ENCODE measurements at places on chromosomes 13 and 19.

- DNase-seq: peak; percentile 11
Measured at GRCh38 chr19:45716359-45717130, 14.2 kb downstream of the FBXO46 start.

DNA sequence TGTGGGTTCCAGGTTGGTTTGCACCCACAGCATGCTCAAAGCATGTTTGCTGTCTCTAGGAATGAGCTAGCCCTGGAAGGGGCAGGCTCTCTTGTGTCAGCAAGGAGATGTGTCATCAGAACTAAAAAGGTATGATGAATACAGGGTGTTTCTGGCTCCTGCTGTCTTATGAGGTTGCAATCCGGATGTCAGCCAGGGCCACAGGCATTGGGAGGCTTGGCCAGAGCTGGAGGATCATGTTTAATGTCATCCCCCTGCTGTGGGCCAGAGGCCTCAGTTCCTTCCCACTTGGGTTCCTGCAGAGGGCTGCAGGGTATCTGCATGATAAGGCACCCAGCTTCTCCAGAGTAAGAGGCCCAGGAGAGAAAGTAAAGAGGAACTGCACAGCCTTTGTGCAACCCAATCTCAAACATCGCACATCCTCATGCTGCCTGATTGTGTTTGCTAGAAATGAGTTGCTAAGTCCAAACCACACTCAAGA, 193.6 kb downstream of the COL4A1 start:
- DNase-seq: no peak

DNA sequence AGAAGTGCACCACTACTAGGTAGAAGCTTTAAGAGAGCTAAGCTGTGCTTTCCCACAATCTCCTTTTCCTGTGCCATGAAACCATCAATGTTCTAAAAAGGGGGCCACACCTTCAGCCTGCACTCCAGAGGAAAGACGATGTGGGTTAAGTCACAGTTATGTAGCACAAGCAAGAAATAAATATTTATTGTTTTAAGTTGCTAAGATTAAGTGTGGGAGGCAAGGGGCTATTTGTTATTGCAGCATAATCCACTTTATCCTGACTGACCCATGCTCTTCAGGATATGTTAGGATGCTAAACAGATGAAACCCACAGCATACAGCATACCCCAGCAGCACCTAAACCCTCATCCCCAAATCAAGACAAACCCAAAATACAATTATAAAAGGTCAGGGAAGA, 64.7 kb downstream of the MBD3L2B start:
- no peak for DNase-seq

GRCh38 chr19:37593996-37594303, 642 bp downstream of the ZNF571 start:
- DNase-seq: no peak

- no peak for DNase-seq
Measured at GRCh38 chr19:58582985-58583384, 9.8 kb upstream of the MZF1 start.

GRCh38 chr19:18477042-18477779, 39.3 kb upstream of the ISYNA1 start:
- DNase-seq: no peak

GRCh38 chr13:99045396-99045795, 67.5 kb upstream of the DOCK9 start:
- DNase-seq: no peak

DNA sequence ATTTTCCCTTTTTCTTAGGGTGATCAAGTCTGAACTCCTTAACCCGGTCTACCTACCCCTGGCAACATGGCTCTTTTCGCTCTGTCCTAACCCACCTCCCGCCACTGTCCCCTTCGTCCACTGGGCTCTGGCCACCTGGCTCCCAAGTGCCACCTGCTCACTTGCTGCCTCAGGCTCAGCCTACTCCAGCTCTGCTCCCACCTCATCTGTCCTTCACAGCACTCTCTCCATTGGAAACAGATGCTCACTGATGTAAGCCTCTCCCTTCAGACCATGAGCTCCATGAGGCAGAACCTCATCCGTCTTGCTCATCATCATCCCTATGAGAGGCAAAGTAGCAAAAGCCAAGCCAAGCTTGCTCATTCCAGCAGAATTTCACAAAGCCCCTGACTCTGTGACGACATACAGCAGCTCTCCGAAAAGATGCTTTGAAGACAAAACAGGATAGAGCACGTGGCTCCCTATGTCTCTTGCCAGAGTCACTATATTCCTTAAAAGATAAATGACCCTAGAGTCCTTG, 35.3 kb upstream of the AMER2 start:
- no peak for DNase-seq

- DNase-seq: no peak
Measured at GRCh38 chr13:108272333-108272732, 2.8 kb downstream of the TNFSF13B start.

DNA sequence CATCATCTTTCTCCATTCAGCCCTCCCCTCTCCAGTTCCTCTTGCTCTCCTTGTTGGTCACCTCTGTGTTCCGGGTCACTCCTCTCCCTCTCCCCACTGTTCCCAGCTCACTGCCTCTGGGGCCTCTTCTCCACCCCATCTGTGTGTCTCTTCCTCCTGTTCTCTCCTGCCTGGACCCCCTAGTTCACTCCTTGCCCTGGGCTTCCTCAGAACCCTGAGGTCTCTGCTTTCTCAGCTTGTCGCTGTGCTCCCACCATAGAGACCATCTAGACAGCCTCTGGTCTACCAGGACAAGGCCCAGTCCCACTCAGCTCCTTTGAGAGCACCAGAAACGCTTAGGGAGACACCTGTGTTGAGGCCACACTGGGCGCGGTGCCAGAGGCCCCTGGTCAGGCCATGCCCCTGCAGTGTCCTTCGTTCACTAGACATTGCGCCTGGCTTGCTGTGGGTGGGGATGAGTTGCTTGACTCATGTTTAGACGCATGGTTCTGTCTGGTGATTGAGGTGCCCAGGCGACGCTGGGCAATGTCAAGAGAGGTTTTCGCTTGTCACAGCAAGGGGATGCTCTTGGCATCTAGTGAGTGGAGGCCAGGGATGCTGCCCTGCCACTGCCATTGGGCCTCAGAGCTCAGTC, 4.8 kb downstream of the LENG9 start:
- DNase-seq: no peak

DNA sequence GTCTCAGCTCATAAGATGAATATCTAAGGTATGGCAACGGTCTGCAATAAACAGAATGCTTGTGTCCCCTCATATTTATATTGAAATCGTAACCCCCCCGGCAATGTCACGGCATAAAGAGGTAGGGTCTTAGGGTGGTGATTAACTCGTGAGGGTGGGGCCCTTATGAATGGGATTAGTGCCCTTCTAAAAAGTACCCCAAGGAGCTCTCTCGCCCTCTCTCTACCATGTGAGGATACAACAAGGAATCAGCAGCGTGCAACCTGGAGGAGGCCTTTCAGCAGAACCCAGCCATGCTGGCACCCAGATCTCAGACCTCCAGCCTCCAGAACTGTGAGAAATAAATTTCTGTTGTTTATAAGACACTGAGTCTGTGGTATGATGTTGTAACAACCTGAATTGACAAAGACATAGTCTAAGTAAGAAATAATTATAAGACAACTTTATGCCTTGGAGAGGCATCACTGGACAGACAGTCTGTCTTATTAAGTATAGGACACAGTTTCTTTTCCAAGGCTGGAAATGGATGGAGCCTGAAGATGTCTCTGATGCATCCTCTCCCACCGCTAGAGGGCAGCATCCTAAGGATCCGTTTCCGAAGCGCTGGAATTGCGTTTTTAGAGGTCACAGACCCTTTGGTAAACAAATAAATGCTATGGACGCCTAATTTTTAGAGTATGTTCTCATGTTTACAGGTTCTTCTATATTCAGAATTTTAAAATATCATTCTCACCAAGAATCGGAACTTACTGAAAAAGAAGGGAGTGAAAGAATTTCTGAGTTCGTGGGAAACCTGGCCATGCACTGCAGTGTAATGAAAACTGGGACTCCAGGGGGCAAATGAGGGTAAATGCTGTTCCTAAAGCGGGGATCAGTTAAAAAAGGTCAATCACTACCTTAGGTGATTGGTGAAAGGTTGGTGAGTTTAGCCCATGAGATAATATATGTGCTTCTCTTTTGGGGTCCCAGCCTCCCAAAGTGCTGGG, 13.3 kb upstream of the LEUTX start:
- peak; percentile 41 for DNase-seq

GRCh38 chr19:33175156-33175782, 18.9 kb upstream of the LRP3 start:
- no peak for DNase-seq

DNA sequence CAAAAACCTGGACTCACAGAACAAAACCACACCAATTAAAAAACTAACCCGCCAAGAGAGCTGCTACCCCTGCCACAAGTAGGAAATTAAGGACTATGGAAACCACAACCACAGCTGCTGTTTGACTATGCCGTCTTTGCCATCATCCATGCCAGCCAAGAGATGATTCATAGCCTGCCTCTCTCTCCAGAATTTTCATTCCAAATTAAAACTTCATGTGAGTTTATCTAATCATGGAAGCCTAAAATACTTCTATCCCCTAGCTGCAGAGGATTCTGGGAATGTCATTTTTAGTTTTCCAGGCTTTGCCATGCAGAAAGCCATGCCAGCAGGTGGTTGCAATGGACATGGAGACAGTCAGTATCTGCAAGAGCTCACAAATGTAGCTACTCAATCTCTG, 27.6 kb upstream of the GTF2F2 start:
- no peak for DNase-seq

GRCh38 chr13:94169454-94170144, 309.9 kb downstream of the DCT start:
- DNase-seq: no peak

DNA sequence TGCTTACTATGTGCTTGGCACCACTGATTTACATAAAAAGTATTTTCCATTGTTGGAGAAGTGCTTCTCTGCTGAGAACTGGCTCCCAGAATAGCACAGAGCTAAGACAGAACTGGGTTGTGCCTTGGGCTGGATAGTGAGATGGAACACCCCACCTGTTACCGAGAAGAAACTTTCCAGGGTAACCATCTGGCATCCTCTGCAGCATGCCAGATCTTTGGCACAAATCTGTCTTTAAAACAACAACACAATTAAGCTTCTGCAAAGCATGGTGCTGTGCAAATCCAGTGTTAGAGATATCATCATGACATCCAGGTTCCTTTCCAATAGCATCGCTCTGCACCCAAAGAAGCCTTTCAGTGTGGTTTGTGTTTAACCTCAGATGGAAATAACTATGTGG, 202.5 kb upstream of the RFC3 start:
- no peak for DNase-seq

GRCh38 chr19:28535352-28535775, 677.6 kb downstream of the UQCRFS1 start:
- DNase-seq: no peak

All from CD4-positive, alpha-beta T cell treated with Interleukin-2 at 100 ng/mL for 4 hours (primary cell).